GM12891 (cell line): ENCODE measurements at places on chromosomes 13 and 19.

- DNase-seq, result no peak
These were observed 99.0 kb downstream of the ZNF429 start for GRCh38 chr19:21604351-21604926.

DNA sequence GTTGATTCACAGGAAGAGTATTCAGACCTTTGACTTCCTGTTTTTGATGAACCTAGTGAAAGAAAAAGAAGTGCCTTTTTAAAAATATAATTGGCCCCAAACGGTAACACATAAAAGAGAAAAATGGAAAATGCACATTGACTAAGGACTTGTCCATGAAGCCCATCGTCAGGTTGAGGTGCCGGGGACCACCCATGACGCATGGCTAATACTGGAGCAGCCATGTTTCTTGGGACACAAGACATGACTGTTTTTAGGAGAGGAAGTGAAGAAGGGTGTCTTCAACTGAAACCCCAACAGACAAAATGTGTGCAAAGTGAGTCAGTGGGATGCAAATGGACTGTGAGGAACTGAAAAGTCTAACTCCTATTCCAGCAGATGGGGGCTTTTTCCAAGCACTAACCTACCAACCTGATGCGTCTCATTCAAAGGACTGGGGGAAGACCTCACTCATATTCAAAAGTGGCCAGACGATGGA lies 459.4 kb downstream of the FOXO1 start:
- no peak for DNase-seq

GRCh38 chr13:106635616-106636015 lies 67.7 kb upstream of the ARGLU1 start:
- DNase-seq, result no peak

DNA sequence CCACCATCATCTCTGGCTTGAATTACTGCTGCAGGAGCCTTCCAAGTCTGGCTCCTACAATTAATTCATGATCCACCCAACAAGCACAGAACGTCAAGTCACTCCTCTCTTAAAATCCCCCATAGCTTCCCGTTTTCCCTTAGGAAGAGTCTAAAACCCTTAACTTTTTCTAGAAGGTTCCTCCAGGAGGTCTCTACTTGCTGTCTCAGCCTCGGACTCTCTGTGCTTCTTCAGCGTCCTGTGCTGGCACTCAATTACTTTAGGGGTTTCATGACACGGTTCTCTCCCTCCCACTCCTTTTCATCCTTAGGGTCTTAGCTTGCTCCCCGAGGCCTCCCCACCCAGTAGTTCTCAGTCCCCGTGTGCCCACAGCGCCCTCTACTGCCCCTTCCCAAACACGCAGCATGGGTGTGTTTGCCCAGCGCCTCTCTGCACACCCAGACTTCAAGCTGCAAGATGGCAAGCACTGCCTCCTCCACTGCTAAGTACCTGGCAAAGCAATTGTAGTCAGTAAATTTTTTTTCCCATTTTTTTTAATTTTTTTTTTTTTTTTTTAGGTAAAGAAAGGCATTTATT lies 25.8 kb upstream of the MAP3K10 start:
- peak; percentile 44 for DNase-seq

DNA sequence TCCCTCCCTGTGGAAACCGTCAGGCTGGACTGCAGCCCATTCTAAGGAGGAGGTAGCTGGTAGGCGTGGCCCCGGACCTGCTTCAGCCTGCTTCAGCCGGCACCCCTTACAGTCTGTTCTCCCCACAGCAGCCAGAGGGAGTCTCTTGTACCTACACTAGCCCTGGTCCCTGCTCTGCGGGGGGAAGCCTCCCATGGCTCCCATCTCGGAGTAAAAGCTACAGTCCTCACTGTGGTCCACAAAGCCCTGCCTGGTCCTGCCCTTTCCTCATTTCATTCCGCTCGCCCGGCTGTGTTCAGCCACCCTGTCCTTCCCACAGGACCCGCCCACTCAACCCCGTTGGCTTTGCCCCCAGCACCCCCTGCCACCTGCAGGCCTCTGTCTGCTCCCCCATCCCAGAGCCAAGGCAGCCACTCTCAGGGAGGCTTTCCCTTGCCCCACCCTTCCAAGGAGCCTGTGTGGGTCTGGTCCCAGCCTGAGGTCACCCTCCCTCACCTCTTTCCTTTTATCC lies 1.3 kb downstream of the PGLYRP1 start:
- DNase-seq, result no peak

- DNase-seq, result no peak
These were observed 16.2 kb downstream of the TEX29 start for GRCh38 chr13:111336666-111337065.

GRCh38 chr13:19864746-19865309 lies 1.4 kb upstream of the ZMYM5 start:
- peak; percentile 23 for DNase-seq

DNA sequence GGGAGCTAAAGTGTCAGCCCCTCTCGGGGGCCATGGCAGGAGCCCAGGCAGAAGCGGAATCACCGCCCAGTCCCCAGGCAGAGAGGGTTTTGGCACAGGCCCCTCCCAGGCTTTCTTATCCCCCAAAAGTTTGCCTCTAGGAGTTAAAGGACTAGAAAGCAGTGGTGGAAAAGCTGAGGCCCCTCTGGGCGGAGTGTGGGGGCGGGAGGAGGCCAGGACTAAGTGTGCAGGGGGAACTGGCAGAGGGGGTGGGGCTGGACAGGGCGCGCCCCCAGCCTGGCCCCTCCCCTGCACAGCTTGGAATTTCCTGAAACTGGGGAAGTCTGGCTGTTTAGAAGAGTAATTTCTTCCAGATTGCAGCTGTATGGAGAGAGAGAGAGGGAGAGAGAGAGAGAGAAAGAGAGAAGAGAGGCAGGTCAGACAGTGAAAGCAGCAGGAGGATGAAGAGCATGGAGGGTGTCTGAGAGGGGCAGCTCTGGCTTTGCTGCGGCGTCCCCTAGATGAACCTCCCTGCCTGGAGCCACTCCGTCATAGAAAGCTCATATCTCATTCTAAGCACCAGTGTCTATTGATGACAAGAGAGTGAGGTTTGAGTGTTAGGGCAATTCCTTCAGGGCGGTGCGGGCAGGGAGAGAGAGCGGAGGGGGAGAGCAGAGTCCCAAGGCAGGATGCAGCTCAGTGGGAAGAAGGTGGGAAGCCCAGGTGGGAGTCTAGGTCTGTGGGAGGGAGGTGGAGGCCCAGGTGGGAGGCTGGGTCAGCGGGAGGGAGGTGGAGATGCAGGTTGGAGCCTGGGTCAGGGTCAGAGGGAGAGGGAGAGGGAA lies at the start of gene CDC42EP5:
Gene CDC42EP5, minus strand, starts transcription at position 226 of the 821 bp plus-strand sequence. CDS start 7,749 bp downstream, outside the sequence.
- DNase-seq, result no peak

DNA sequence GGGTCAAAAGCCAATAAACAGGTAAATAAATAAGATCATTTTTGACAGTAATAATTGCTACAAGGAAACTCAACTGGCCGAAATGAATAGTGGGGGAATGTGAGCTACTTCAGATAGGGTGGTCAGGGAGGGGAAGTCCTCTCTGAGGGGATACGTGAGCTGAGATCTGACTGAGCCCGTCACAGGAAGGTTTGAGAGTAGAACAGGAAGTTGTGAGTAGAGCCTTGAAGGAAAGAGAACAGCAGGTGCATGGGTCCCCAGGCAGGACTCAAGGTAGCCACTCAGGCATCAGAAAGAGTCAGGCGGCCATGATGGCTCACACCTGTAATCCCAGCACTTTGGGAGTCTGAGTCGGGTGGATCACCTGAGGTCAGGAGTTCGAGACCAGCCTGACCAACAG lies 6.3 kb downstream of the IRGQ start:
- DNase-seq, result no peak

GRCh38 chr19:48511800-48512503 lies at the start of gene LMTK3:
TSS of gene LMTK3 (minus strand) at chr19:48511835. CDS start at chr19:48511576, 259 bp downstream.
- DNase-seq, result no peak

DNA sequence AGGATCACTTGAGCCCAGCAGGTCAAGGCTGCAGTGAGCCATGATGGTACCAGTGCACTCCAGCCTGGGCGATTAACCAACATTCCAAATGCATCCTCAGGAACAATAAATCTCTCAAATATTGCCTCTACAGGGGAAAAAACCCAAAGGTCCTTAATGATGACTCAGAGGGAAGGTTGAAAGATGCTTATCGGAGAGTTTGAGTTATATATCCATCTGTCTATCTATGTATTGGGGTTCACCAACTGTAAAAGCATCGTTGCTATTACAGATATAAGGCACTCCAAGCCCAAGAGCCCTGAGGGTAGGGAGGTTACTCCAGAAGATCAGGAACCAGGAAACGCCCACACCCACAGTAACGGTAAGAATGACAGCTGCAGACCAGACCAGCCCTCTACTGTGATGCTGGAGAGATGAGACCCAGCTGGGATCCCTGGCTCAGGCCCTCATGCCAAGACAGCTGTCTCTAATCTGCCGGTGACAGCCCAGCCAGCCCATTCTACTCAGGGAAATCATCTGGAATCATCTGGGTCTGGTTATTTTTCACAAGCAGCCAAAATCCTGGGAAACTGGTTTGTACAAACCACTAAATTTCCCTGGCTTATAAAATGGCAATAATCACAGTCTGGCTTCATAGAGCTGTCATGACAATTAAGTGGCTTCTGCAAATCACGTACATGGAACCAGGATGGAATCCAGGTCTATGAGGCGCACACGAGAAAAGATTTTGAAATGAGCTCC lies 23.8 kb downstream of the TEX101 start:
- no peak for DNase-seq

- no peak for DNase-seq
These were observed at the start of gene PRRG2 for GRCh38 chr19:49581007-49581508. TSS of gene PRRG2 (plus strand) at chr19:49581316. CDS start at chr19:49583220, 1,904 bp downstream.

DNA sequence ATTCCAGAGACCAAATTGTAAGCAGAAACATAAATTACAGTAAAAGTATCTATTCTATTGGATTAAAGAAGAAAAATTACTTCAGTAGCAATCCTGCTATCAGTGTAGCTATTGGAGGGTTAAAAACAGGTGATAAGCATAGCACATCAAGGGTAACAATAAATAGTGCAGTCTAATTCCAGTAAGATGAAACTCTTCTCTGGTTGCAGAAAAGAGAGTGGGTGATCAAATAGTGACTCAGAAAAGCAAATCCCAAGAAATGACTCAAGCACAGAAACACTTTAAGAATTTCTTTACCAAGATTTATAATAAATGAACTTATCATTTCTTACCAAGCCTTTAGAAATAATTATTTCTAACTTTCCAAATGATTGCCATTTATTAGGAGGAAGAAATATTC lies 135.7 kb downstream of the LMO7 start:
- no peak for DNase-seq

DNA sequence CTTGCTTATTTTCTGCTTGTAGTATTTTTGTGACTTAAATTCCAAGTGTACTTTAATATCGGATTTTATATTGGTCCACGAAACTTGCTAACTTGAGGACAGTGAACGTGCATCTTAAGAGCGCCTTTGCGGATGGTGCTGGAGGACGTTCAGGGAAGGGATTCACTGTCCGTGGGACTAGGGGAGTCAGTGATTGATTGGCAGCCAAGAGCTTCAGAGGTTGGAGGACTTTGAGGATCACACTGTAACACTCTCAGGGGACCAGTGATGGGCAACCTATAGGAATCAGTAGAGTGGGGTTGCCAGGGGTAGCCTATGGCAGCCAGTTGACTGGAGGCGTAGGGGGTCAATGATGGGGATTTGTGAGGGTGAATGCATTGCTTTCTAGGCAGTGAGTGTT lies 516 bp downstream of the ZNF175 start:
- DNase-seq, result no peak

DNA sequence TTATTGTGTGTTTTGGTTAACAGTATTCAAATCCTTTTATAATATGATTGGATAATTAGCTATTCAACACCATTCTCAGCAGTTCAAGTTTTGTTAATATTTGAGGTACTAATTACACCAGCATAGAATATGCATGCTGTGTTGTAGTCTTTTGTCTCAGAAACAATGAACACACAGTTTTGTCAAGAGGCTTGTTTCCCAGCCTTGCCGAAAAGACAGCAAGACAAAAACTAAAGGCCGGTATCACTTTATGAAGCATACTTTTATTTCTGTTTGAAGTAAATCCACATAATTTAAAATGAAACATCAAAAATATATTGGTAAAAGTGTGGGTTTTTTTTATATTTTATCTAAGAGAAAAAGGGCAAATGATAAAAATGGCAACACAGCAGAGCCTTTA lies 7.5 kb downstream of the GPR180 start:
- DNase-seq, result no peak

- DNase-seq, result no peak
These were observed 181.5 kb downstream of the DNAJC3 start for GRCh38 chr13:95858286-95859075.

DNA sequence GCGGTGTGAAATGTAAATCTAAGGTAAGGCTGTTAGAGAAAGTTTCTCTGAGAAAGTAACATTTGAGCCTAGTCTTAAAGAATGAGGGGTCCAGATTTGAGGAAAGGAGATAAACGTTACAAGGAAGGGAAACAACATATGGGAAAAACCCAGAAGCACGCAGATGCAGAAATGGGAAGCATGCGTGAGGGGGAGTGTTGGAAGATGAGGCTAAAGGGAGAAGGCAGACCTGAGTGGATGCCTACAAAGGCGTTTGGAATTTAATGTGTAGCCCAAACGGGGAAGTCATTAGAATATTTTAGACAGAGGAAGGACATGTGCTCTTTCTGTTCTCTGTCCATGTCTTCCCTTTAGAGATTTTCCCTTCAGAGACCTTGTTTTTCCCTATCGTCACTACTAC lies 61.0 kb downstream of the TPT1 start:
- no peak for DNase-seq

DNA sequence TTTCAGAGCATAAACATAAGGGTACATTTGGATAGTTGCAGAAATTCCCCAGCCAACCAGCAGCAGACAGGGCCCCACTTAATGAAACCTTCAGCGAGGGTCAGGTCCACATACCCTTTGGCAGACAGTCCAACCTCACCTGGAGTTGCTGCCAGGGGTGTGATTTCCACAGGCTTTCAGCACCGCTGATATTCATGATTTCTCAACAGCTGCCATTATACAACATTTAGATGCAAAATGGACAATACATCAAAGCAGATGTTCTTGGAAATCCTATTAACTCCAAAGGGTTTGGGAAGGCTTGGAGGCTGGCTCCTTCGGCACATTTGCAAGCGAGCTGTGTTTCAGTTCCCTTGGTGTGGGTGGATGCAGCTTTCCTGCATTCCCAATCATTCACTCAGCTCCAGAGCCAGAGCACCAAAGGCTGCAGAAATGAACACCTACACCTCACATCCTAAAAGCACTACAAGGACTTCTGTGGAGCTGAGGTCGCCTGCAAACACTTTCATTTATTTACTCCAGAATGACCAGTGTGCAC lies 147.2 kb upstream of the VSTM2B start:
- no peak for DNase-seq

GRCh38 chr19:33950091-33950750 lies 153.6 kb downstream of the KCTD15 start:
- no peak for DNase-seq

GRCh38 chr19:35592226-35592625 lies 6.3 kb downstream of the PMIS2 start:
- DNase-seq, result peak; percentile 36

DNA sequence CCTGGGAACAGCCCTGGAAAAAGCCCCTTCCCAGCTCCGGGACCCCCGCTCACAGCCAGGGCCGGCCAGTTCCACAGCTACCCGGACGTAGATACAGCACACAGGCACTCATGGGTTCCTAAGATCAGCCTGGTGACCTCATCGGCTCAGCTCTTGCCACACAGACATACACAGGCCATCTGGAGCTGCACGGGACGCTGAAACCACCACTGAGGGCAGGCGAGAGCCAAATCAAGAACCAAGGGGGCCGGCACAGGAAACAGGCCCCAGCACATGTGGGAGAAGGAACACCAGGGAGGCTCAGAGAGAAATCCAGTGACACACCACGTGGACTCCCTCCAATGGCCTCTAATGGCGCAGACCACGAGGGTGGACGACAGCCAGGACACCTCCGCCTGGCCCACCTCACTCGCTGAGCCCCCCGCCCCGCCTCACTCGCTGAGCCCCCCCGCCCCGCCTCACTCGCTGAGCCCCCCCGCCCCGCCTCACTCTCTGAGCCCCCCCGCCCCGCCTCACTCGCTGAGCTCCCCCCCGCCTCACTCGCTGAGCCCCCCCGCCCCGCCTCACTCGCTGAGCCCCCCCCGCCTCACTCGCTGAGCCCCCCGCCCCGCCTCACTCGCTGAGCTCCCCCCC lies 69.7 kb upstream of the C13orf46 start:
- DNase-seq, result peak; percentile 77
